ENCODE measurements at places on chromosomes 3 and 15. TPM values are rescaled to one million over a fixed set of nuclear protein-coding genes. Genes with fewer than 3 reads are reported as not detected.

GRCh38 chr15:48828906-48829305 is 18.0 kb upstream of the CEP152 start:
- DNase-seq: no peak
- no peaks in the 10 kb centered on the region for H3K36me3 ChIP-seq
- no peak overlapping the region for H3K27ac ChIP-seq
- no peak overlapping the region for H3K4me3 ChIP-seq
- H3K4me1 ChIP-seq: no peaks in the 10 kb centered on the region
- H3K27me3 ChIP-seq: no peaks in the 10 kb centered on the region

- no peaks in the 10 kb centered on the region for H3K36me3 ChIP-seq
- peaks cover 6% of the 10 kb centered on the region for H3K4me1 ChIP-seq
- H3K27me3 ChIP-seq: no peaks in the 10 kb centered on the region
- no peak overlapping the region for H3K27ac ChIP-seq
Observed at GRCh38 chr15:55827955-55828354, 85.0 kb upstream of the PRTG start.

TTLL13 gene
- 0.85 TPM for total RNA-seq

ERICH6 gene
- 0.24 TPM for total RNA-seq

Data from naive thymus-derived CD4-positive, alpha-beta T cell (primary cell).